Suprapubic skin (tissue), 4 donors: ENCODE measurements at places on chromosomes 7 and 10. TPM values are rescaled to one million over a fixed set of nuclear protein-coding genes. Genes with fewer than 3 reads are reported as not detected.

SLC16A12 gene
- total RNA-seq: 0.65 TPM

HTR5A gene
- not detected for total RNA-seq

GIMAP8 gene
- 4.1 TPM for total RNA-seq

TECTB gene
- total RNA-seq: not detected

KCNH2 gene
- 0.70 TPM for total RNA-seq

CFAP70 gene
- total RNA-seq: 12.9 TPM

BUD23 gene
- 51.8 TPM for total RNA-seq

SFMBT2 gene
- total RNA-seq: 1.2 TPM

SFTPD gene
- 4.7 TPM for total RNA-seq

MMD2 gene
- total RNA-seq: not detected

PURB gene
- 29.3 TPM for total RNA-seq

SPDYE2B gene
- total RNA-seq: not detected

GARIN1A gene
- total RNA-seq: 3.5 TPM

RPA3 gene
- 18.9 TPM for total RNA-seq

MKX gene
- 0.25 TPM for total RNA-seq

NEUROG3 gene
- total RNA-seq: not detected

NAT16 gene
- not detected for total RNA-seq

PRF1 gene
- total RNA-seq: not detected

CFAP69 gene
- 9.8 TPM for total RNA-seq

RET gene
- 0.23 TPM for total RNA-seq

HOGA1 gene
- total RNA-seq: 6.2 TPM

HMX3 gene
- not detected for total RNA-seq

LIMK1 gene
- 21.5 TPM for total RNA-seq

TAS2R41 gene
- not detected for total RNA-seq

JMJD1C gene
- 88.8 TPM for total RNA-seq

GPR15LG gene
- 6.9 TPM for total RNA-seq

HOXA10 gene
- total RNA-seq: 8.9 TPM

VWDE gene
- total RNA-seq: 2.6 TPM

ZC3HAV1L gene
- total RNA-seq: 44.6 TPM

ADCY1 gene
- total RNA-seq: 0.15 TPM

DNMBP gene
- total RNA-seq: 44.1 TPM

GOT1 gene
- 46.2 TPM for total RNA-seq

RAPGEF5 gene
- 88.5 TPM for total RNA-seq

DYDC1 gene
- not detected for total RNA-seq

SLC18A3 gene
- total RNA-seq: not detected

CYP3A4 gene
- total RNA-seq: 2.3 TPM

TMEM176A gene
- total RNA-seq: 3.2 TPM

FKBP6 gene
- total RNA-seq: not detected

HOXA6 gene
- 9.3 TPM for total RNA-seq

PAPOLB gene
- not detected for total RNA-seq

BTBD16 gene
- 4.7 TPM for total RNA-seq

CFAP43 gene
- 0.78 TPM for total RNA-seq

C7orf57 gene
- total RNA-seq: not detected

WASL gene
- 40.0 TPM for total RNA-seq

IGFBP3 gene
- total RNA-seq: 236 TPM

KDM7A gene
- total RNA-seq: 104 TPM

MRLN gene
- not detected for total RNA-seq

NUDT13 gene
- 1.4 TPM for total RNA-seq

PITX3 gene
- total RNA-seq: not detected

SERPINE1 gene
- total RNA-seq: 6.7 TPM

WNT16 gene
- 23.9 TPM for total RNA-seq

ZNF425 gene
- total RNA-seq: 3.8 TPM

ZNF239 gene
- total RNA-seq: 0.80 TPM

HGF gene
- 1.9 TPM for total RNA-seq
